Smooth muscle cell of trachea (primary cell): ENCODE measurements at places on chromosomes 2 and 18. TPM values are rescaled to one million over a fixed set of nuclear protein-coding genes. Genes with fewer than 3 reads are reported as not detected.

PDE6D gene
- total RNA-seq, result 18.0 and 28.1 TPM in 2 replicates

TTN gene
- total RNA-seq, result 0.50 and 3.8 TPM in 2 replicates

SCYGR8 gene
- not detected in 2 replicates for total RNA-seq

ZAP70 gene
- total RNA-seq, result not detected in 2 replicates

CREG2 gene
- 0.44 and 0.83 TPM in 2 replicates for total RNA-seq

BMPR2 gene
- 18.5 and 24.1 TPM in 2 replicates for total RNA-seq

CD8B2 gene
- total RNA-seq, result not detected in 2 replicates
